Fibroblast of skin of scalp (primary cell): ENCODE measurements at places on chromosomes 6 and 20.
A peak's percentile ranks its signal among the peaks of the same experiment; 100 is the strongest.

DNA sequence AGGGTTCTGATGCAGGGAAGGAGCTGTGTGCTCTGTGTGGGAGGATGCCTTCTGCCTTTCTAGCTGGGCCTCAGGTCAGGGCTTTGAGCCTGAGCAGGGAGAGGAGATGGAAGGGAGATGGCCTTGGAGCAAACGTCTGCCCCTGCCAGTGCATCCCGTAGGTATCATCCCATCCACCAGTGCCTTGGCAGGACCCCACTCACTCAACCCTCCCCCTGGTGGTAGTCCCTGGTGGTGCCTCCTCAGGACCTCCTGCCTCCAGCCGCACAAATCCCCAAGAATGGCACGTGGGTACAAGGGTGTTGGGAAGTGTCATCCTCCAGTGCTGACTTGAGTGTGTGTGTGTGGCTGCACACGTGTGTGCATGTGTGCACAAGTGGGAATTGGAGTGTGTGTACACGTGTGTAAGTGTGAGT, 23.1 kb upstream of the MICB start:
- no peak for DNase-seq

DNA sequence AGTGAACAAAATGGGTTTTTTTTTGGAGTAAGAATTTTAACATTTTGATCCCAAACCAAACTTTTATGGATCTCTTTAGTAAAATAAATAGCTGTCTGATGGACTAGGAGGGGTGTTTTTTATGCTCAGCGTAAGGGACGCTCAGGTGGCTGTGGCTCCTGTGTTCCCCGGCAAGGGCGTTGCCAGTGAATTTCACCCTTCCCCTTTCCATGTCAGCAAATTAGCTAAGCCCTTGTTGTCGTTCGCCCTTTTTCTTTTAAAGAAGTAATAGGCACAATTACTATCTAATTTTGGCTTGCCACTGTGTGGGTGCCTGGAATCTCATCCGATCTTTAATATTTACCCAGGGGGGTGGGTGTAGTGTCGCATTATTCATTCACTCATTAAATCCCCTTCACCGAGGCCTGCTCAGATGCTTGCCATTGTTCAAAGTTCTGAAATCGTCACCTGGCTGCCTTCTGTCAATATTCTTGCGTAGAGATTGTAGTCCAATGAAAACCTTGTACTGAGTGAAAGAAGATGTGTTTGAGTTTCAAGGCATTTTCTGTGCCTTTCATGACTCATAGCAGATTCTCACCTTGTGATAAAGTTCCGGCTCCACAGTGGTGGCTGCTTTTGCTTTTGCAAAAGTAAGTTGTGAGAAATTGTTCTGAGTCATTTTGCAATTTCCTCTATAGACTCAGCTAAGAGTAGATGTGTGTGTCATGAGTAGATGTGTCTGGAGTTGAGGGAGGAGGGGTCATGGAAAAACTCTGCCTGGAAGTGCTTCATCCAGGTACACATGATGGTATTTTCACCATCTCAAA, 40.0 kb upstream of the CLDN20 start:
- DNase-seq = peak; percentile 72

- DNase-seq = no peak
Measured at GRCh38 chr20:12243327-12243726, 325.6 kb downstream of the BTBD3 start.

DNA sequence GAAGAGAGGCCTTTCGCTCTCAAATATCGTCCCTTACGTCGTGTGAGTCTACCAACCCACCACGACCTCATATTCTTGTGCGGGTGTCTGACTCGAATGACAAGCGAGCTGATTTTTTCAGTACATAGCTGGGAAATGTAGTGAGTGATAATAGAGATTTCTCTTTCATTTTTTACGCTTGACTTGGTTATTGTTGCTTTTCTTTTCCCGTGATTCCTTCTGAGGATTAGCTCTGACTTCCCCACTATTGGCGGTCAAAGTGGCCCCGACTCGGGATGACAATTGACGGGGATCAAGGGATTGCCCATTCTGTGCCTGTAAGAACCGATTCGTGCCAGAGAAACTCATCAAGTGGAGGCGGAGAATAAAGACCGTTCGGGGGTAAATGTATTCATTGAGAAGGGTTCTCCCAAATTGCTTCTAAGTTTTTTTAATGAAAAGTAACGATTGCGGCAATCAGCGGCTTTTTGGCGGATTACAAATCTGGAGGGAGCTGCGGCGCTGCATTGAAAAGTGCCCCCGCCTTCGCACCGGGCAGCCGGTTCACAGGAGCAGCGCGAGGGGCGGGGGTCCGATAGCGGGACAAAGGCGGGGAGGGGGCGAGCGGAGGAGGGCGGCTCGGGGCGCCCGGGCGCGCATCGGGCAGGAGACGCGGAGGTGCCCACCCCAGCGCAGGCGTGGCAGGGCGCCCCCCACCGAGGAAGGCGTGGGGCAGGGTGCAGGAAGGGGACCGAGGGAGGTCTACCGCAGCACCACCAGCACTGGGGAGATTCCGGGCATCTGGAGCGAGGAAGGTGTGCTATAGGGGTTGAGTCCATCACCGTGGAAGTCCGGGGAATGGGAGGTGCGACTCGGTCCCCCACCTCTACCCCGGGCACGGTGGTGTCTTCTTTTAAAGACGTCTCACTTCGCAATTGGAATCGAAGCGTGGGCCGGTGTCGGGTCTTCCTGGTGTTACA, 44.5 kb upstream of the OSTM1 start:
- no peak for DNase-seq

DNA sequence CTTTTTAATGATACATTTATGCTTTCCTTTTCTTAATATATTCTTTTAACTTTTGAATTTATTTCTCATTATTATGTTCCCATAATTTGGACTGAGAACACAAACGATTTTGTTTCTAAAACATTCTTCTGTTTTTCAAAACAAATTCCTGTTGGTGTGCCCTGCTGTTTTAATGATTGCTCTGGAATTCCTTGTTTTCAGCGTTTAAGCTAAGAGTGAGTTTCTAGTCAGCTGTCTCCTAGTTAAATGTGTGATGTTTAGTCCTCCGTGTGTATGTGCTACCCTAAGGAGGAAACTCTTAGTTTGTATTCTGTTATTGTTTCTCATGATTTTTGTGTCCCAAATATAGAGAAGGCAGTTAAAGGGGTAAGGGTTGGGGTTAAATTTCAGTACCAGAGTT, 306.1 kb upstream of the RGS17 start:
- no peak for DNase-seq

- DNase-seq = peak; percentile 100
Measured at GRCh38 chr6:140537834-140538705, 1163.6 kb upstream of the CITED2 start.

- peak; percentile 45 for DNase-seq
Measured at GRCh38 chr20:5569021-5569420, 181.2 kb upstream of the SHLD1 start.

DNA sequence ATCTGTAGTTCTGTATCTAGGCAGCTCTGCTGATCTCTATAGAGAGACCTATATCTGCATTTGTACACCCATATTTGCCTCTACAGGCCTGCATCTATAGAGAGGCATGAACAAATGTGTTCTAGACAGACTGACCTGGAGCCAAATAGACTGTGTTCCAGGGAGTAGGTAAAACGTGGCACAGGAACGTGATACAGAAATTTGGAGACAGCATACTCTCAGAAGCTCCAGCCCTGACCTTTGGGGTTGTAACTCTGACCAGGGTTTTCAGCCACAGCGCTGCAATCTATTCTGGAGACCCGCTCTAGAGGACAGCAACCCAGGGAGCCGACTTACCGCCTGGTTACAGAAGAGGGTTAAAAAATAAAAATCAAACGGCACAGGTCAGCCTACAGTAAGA, 983 bp downstream of the RBBP9 start:
- DNase-seq = no peak

DNA sequence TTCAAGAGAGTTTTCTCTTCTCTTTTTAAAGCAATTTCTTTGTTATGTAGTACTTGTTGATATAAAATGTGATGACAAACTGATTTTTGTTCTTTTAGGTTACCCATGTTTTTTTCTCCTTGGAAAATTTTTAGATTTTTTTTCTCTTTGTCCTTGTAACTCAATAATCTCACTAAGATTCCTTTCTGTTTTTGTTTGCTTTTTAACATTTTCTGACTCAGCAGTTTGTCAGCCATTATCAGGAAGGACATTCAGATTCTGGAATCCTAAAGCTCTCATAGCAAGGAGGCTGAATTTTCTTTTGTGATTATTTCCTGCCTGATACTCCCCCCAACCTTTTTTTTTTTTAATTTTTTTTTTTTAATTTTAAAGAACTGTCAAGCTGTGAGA, 75.2 kb upstream of the CITED2 start:
- DNase-seq = peak; percentile 54

DNA sequence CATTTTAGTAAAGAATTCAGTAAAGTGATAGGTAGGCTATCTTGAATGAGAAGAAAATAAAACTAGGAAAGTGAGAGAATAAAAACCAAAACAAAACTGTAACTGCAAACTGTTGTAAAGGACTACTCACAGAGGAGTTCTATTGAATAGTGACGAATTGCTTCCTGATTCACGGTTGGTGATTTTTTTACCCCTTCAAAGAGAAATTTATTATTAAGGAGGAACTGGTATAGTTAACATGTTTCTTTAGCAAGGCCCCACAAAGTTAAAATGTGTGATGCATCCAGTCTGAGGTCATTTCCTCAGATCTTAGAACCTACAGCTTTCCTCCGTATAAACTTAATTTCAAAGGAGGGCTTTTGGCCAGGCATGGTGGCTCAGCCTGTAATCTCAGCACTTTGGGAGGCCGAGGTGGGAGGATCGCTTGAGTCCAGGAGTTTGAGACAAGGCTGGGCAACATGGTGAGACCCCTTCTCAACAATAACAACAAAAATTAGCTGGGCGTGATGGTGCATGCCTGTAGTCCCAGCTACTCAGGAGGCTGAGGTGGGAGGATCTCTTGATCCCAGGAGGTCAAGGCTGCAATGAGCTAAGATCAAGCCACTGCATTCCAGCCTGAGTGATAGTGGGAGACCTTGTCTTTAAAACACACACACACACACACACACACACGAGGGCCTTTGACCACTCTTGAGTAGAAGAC, 8.3 kb downstream of the PRDM1 start:
- DNase-seq = no peak
